ENCODE measurements at places on chromosomes 6 and 20. TPM values are rescaled to one million over a fixed set of nuclear protein-coding genes. Genes with fewer than 3 reads are reported as not detected.

LPA gene
- not detected for total RNA-seq

SALL4 gene
- total RNA-seq: 1.8 TPM

CDK5RAP1 gene
- 28.8 TPM for total RNA-seq

TMC2 gene
- not detected for total RNA-seq

FAM162B gene
- 1.5 TPM for total RNA-seq

CDSN gene
- total RNA-seq: not detected

BHLHE23 gene
- total RNA-seq: not detected

HLA-F gene
- total RNA-seq: 11.2 TPM

DNMT3B gene
- 5.8 TPM for total RNA-seq

LGSN gene
- not detected for total RNA-seq

CHD6 gene
- 15.5 TPM for total RNA-seq

THBS2 gene
- total RNA-seq: 2.6 TPM

HRH3 gene
- total RNA-seq: not detected

CDH4 gene
- 11.9 TPM for total RNA-seq

CYP39A1 gene
- total RNA-seq: not detected

IL20RA gene
- 0.48 TPM for total RNA-seq

LY6G6C gene
- total RNA-seq: not detected

SCP2D1 gene
- total RNA-seq: not detected

BEND6 gene
- 0.53 TPM for total RNA-seq

PTPRT gene
- not detected for total RNA-seq

ADGRG6 gene
- total RNA-seq: 79.5 TPM

TGM6 gene
- not detected for total RNA-seq

PSORS1C2 gene
- total RNA-seq: not detected

PHACTR3 gene
- total RNA-seq: not detected

LAMA2 gene
- total RNA-seq: 0.58 TPM

IL17F gene
- not detected for total RNA-seq

KCNK5 gene
- total RNA-seq: not detected

VSX1 gene
- total RNA-seq: not detected

CLIC5 gene
- total RNA-seq: 0.05 TPM

SCRT2 gene
- total RNA-seq: not detected

PLCB4 gene
- 5.9 TPM for total RNA-seq
